Stimulated activated CD4-positive, alpha-beta T cell treated with anti-CD3 and anti-CD28 coated beads, Interleukin-15, amount 100 ng/mL, for 48 hours (primary cell): ENCODE measurements at places on chromosomes 5 and 9.

GRCh38 chr9:84697509-84698114, 28.1 kb downstream of the NTRK2 start:
- peak; percentile 38 for DNase-seq

GRCh38 chr9:13484186-13484585, 204.7 kb upstream of the MPDZ start:
- no peak for DNase-seq

GRCh38 chr5:8892926-8893325, 652.9 kb downstream of the SEMA5A start:
- no peak for DNase-seq

DNA sequence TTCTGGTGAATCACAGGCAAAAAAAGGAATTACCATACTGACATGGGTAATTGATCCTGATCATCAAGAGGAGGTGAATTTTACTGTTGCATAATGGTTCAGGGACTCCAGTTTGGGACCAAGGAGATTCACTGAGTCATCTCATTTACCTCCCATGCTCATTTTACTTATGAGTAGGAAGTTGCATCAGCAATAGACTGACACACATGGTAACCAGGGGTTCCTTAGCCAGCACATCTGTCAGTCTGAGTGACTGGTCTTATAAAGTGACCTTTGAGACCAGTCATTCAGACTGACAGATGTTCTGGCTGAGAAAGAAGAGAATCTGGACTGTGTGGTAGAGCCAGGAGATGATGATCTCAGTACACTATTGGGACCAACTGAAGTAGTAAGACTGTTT, 384.6 kb upstream of the CD180 start:
- DNase-seq, result no peak

- DNase-seq, result no peak
Observed at GRCh38 chr5:94240596-94240992, 377.8 kb downstream of the KIAA0825 start.

DNA sequence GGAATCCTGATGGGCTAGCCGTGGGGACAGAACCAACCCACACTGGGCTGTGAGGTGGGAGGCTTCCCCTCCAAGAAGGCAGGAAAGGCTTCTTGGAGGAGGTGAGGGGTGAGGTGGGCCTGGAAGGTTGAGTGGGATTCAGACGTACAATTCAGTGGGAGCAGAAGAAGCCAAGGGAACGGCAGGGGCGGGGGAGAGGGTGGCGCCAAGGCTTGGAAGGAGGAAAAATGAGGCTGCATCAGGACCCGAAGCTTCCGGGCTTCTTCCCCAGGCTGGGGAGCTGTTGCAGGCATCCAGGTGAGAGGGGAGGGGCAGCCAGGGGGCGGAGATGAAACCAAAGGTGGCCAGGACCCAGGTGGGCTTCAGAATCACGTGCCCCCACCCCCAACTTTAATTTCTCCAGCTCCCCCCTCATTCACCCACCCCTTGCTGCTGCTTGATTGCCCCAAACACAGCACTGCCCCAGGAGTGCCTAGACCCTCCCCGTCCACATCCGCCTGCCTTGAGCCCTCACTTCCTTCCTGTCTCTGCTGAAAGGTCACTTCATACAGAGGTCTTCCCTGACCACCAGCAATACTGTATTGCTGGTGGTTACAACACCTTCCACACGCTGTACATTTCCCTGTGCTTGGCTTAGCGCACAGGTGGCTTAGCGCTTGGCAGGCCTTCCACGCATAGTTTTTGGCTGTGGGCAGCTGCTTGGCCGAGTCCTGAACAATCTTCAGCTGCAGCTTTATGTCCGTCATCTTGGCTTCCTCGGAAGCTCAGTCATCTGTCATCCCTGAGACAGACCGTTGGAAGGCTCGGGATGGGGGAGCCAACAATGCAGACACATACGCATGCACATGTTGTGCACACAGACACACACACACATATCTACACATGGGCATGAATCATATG, 193.5 kb downstream of the RGS3 start:
- DNase-seq, result no peak
